ENCODE measurements at places on chromosomes 11 and 22. TPM values are rescaled to one million over a fixed set of nuclear protein-coding genes. Genes with fewer than 3 reads are reported as not detected.

DNA sequence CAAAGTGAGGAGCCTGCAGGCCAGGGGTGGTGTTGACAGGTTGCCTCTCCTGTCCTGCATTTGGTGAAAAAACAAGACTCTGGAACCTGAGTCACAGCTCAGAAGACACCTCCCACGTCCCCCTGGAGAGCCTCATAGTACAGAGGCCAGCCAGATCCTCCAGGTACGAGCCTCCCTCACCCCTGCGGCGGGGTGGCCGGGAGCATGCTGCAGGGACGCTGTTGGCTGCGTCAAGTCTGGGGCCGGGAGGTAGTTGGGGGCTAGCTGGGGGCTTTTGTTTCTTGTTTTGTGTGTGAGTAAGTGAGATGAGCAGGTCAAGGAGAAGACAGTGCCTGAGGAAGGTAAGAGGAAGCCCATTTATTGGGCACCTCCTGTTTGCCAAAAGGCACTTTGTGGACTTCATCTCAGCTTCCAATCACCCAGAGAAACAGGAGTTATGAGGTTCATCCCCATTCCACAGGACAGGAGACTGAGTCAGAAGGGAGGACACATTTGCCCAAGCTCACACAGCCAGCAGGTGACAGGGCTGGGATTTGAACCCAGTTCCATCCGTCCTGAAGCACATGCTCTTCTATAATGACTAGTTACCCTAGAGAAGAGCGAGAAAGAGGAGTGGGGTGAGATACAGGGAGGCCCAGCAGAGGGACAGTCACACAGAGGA, 18.3 kb upstream of the WNT11 start:
- no peak for DNase-seq

DNA sequence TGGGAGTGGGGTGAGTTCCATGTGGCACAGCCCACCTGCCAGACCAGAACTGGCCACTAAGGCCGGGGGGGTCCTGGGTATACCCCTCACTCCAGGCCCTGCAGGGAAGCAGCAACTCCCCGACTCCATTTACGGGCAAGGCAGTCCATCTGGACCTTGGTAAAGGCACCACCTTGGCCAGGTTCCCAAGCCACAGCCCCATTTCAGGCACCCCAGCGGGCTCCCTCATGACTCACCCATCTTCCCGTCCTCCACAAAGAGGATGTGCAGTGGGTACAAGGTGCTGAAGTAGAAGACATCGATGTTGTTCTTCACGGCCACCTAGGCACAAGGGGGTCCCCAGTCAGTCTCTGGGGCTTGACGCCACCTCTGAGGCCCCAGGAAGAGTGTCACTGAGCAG, 15.7 kb upstream of the RASL10A start:
- DNase-seq = no peak

GRCh38 chr11:26142891-26143290, 189.0 kb upstream of the ANO3 start:
- DNase-seq = no peak

- DNase-seq = no peak
Measured at GRCh38 chr11:115716601-115717529, 212.7 kb upstream of the CADM1 start.

DNA sequence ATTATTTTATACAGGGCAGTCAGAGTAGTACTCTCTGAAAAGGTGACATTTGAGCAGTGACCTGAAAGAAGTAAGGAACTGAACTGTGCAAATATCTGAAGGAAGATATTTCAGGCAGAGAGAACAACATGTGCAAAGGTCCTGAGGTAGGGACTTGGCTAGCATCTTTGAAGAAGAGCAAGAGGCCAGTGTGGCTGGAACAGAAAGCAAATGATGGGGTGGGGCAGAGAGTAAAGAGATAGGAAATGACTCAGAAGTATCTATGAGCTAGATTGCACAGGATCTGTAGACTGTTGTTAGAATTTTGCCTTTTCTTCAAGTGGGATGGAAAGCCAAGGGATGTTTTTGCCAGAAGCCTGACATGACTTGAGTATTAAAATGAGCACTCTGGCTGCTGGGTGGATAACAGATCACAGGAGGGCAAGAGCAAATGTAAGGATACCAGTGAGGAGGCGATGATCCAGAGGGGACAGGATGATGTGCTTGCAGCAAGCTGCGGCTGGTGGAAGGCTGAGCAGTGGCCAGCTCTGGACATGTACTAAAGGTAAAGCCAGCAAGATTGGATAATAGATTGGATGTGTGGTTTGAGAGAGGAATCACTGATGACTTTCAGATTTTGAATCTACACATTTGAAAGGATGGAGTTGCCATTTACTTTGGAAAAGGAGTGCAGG, 33.2 kb upstream of the TTC12 start:
- DNase-seq = no peak

DNA sequence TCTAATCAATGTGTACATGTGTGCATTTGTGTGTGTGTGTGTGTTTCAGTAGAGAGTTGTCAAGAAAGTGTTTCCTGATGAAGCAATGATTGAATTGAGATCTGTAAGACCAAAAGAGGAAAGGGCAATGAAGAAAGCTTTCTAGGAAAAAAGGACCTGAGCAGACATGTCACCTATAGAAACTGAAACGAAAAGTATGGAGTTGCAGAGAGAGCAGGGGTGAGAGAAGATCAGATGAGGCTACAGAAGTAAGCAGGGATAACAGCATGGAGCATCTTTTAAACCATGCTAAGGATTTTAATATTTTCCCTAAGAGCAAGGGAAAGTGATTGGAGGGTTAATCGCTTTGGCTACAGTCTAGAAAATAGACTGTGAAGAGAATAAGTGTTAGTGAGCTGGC, 1459.4 kb upstream of the TENM4 start:
- DNase-seq = no peak

DNA sequence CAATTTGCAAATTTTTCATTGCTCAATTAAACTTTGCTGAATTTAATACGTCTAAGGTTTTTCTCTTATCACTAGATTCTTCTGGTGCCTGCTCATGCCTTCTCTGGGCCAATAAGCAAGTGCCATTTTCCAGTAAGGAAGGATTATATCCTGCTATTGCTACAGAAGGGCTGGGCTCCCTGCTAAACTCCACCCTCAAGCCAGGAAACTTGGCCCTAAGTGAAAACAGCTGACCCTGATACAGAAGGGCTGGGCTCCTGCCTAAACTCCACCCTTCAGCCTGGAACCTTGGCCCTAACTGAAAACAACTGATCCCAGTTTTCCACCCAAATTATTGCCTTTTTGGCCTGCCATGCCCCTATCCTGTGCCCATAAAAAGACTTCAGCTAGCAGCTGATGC, 385.3 kb downstream of the DYNC2H1 start:
- no peak for DNase-seq

- no peak for DNase-seq
Measured at GRCh38 chr22:29531419-29531818, 22.1 kb downstream of the THOC5 start.

- no peak for DNase-seq
Measured at GRCh38 chr11:75627906-75628668, 40.8 kb downstream of the MAP6 start.

- DNase-seq = peak; percentile 66
Measured at GRCh38 chr11:16820324-16821092, 82.1 kb downstream of the C11orf58 start.

- no peak for DNase-seq
Measured at GRCh38 chr11:108346451-108346850, 120.9 kb downstream of the C11orf65 start.

DNA sequence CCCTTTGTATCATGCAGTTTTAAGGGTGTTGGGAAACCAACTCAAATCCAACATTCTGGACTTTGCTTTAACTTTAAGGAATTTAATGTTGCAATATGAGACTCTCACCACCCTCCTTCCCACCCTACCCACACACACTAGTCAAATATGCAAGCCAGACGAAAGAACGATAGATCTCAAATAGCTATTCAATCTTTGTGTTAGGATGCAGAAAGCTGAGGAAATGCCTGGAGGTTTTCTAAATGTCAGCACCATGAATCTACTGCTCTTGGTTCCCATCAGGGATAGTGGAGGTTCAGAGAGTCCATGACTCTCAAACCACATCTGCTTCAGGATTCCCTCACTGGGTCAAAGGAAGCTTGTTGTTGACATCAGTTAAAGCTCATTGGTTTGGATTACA, 33.7 kb downstream of the EXPH5 start:
- no peak for DNase-seq

DNA sequence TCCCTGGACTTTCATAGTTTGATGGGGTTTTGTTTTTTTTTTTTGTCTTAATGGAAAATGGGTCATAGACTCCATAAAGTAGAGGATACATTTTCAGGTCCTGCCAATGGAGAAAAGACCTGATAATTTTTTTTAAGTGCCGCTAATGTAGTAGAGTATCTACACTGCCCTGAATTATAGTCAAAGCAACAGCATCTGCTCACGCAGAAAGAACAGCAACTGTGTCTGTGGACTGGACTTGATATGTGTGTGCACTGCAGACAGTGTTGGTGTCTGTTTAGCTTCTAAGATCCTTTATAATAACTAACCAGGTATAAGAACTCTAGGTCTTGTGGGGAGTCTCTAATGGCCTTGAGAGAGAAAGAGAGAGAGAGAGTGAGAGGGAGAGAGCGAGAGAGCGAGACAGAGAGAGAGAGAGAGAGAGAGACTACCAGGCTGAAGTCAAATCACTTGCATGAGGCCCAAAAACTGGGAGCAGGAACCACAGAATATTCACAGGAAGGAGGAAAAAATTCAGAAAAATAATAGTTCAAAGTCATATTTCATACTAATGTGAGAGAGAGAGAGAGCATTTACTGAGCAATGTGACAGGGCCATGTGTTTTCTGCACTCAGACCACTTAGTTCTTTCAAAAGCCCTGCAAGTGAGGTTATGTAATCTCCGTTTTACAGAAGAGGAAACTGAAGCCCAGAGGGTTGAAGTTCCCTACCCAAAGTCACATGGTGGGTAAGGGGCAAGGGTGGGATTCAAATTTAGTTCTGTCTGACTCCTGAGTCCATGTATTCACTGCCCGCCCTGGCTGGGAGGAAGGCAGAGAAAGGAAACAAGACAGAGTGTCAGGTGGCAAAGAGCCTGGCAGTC, 8.6 kb upstream of the MIAT start:
- no peak for DNase-seq

DNA sequence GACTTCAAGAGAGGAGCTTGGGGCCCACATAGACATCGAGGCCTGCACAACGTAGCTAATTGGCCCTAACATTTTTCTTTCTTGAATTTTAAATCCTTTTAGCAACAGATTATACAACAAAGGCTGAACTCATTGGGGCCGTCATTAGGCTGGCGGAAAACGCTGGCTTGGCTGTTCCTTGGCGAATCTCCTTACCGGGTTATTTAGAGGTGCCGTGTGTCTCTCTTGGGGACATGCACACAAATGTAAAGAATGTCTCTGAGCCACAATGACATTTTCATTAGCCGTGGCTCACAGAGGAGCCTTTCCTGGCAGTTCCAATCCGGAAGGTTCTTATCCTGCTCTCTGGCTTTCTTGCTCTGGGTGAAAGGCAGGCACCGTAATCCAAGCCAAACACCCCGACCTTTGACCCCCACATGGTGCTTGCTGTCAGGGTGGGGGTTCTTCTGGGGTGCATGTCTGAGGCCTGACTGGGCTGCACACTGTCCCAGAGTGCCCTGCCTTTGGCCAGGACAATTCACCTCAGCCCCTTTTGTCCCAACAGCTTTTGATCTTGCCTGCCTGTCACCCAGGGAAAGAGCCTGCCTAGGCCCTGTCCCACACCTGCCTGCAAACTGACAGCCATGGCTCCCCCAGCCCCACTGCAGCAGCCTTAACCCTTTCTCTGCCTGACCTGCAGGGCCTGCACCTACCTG, 9.2 kb upstream of the FGF3 start:
- DNase-seq = no peak

- no peak for DNase-seq
Measured at GRCh38 chr11:93510196-93510873, 32.9 kb downstream of the SMCO4 start.

- DNase-seq = no peak
Measured at GRCh38 chr11:11370255-11370961, 17.4 kb upstream of the CSNK2A3 start.

- DNase-seq = peak; percentile 29
Measured at GRCh38 chr11:101915791-101916291, 481 bp downstream of the ANGPTL5 start.

DNA sequence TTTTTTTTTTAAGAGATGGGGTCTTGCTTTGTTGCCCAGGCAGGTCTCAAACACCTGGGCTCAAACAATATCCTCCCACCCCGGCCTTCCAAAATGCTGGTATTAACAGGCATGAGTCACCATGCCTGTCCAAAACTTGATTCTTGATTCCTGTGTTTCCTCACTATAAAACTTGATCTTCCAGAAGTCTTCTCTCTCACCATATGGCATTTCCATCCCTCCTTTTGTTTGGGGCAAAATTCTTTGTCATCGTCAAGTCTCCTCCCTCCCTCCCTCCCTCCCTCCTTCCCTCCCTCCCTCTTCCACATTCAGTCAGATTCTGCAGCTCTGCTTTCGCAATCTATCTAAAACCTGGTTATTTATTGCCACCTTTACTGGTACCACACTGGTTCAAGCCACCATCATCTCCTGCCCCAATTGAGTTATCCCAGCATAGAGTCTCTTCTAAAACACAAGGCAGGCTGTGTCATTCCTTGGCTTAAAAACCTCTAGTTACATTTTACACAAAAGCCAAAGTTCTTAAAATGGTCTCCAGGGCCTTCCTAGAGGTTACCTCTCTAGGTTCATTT, 65.0 kb upstream of the HORMAD2 start:
- DNase-seq = no peak

DNA sequence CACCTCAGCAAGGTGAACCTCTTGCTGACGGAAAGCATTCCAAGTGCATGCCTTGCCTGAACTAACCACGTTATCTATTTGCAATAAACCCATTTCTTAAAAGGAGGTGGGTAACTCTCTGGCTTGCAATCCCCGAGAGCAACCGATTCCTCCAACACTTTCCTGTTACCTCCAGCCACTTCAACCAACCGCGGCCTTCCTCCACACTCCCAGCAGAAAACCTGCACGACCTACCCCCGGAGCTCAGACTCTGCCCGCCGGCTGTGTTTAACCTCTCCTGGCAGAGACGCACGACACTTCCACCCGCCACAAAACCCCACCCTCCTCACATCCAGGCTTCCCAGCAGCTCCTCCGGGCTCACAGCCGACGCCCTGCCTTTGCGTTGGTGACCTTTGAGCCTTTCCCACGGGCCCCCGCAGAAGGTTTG, 708 bp downstream of the SCO2 start:
- no peak for DNase-seq

DNA sequence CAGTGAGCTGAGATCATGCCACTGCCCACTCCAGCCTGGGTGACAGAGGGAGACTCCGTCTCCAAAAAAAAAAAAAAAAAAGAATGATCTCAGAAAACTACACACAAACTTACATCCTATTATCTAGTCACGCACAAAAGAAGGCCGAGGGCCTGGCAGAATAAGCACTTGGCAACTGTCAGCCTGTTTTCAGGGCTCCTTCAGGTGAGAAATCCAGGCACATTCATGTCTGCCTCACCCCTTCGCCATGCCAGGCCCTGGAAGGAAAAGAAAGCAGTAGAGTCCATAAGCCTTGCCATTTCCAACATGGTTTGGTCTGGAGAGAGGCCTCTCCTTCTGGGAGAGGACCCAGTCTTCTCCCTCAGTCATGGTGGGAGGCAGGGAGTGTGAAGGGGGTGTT, 30.9 kb downstream of the C11orf58 start:
- no peak for DNase-seq

- DNase-seq = no peak
Measured at GRCh38 chr11:126133901-126134300, 71.2 kb upstream of the CDON start.

- DNase-seq = peak; percentile 53
Measured at GRCh38 chr11:47270331-47271271, 668 bp downstream of the MADD start.

Gene SLC22A9
- not detected for total RNA-seq

Gene HEPHL1
- not detected for total RNA-seq

Gene SAA4
- total RNA-seq = 0.54 TPM

Gene JAM3
- 2.1 TPM for total RNA-seq

Data from natural killer cell (primary cell).